ENCODE measurements at places on chromosomes 12 and 14.
A peak's percentile ranks its signal among the peaks of the same experiment; 100 is the strongest.

- no peak for DNase-seq
Observed at GRCh38 chr14:78182722-78183121, 12.5 kb downstream of the NRXN3 start.

DNA sequence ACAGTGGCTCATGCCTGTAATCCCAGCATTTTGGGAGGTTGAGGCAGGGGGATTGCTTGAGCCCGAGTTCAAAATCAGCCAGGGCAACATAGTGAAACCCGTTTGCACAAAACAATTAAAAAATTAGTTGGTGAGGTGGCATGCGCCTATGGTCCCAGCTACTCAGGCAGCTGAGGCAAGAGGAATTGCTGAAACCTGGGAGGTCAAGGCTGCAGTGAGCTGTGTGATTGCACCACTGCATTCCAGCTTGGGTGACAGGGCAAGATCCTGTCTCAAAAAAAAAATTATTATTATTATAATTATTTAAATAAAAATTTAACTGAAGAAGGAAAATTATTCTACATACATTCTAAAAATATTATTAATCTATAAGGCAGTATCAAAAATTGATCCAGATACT is 164.1 kb downstream of the ITPR2 start:
- no peak for DNase-seq

- DNase-seq: no peak
Observed at GRCh38 chr12:49091836-49092085, 2.8 kb downstream of the DHH start.

GRCh38 chr12:64603183-64603841 is 7.0 kb upstream of the RASSF3 start:
- DNase-seq: no peak

- no peak for DNase-seq
Observed at GRCh38 chr14:24181371-24182077, 7.1 kb downstream of the IPO4 start.

- no peak for DNase-seq
Observed at GRCh38 chr14:23573384-23574015, 5.1 kb downstream of the JPH4 start.

- no peak for DNase-seq
Observed at GRCh38 chr14:72495668-72496067, 398.2 kb downstream of the DPF3 start.

DNA sequence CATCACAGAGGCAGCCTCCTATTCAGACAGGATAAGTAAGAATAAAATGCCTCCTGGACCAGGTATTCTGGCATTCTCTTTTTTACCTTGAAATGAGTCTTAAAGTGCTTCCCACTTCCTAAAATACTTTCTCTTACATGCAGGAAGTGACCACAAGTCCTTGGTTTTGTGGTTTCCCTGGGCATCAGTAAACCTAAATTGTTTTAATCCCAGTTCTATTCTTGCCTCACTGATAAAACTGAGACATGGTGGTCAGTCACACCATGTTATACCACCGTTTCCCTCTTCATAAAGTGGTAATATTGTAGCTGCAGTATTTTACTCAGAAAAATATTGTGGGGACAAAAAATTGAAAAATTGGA is 1.2 kb upstream of the SALL2 start:
- DNase-seq: no peak

- no peak for DNase-seq
Observed at GRCh38 chr14:68644101-68644500, 148.8 kb downstream of the ZFP36L1 start.

- DNase-seq: no peak
Observed at GRCh38 chr12:30923057-30923456, 3.5 kb upstream of the TSPAN11 start.

- DNase-seq: no peak
Observed at GRCh38 chr12:71455028-71455737, 15.6 kb downstream of the LGR5 start.

DNA sequence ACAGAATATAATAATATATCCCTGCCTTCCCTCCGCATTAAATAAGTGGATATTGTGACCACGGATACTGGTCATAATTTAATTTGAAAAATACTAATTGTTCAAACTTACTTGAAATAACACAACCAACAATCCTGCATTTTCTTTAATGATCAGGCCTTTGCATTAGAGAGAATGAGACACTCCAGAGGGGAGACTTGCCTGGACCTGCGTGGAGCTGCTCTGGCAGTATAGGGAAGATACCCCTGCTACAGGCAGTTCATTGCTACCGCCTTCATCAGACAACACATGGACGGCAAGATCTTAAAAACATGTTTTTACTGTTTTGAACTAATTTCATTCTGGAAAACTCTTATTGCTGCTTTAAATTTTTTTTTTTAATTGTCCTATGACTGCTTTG is 211.0 kb upstream of the FAR2 start:
- no peak for DNase-seq

DNA sequence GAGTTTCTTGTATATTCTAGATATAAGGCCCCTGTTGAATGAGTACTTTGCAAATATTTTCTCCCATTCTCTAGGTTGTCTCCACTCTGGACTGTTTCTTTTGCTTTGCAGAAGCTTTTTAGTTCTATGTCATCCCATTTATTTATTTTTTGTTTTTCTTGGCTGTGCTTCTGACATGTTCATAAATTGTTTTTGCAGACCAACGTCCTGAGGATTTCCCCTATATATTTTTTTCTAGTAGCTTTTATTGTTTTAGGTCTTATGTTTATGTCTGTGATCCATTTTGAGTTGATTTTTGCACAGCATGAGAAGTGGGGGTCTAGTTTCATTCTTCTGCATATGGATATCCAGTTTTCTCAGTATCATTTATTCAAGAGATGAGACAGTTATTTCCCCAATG is 70.4 kb upstream of the BTG1 start:
- no peak for DNase-seq

GRCh38 chr12:40107803-40108620 is 2.1 kb upstream of the SLC2A13 start:
- DNase-seq: no peak

- DNase-seq: no peak
Observed at GRCh38 chr14:92939699-92940098, 16.7 kb downstream of the CHGA start.

- DNase-seq: no peak
Observed at GRCh38 chr14:105151084-105151837, 17.3 kb downstream of the JAG2 start.

DNA sequence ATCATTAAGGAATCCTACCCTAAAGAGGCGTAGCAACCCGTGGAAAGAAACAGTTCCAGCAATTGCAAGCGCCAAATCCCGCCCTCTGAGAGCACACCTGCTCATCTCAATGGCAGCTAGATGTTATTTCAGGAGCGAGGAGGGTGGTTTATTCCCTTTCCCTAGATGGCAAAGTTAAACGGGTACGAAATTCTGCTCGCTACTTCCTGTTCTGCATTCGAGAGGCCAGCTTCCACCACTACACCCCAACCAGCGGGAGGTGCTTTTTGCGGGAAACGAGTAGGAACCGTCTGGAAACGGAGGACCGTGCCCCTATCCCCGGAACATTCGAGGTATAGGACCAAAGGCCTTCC is 536 bp downstream of the VPS29 start:
- no peak for DNase-seq

- DNase-seq: no peak
Observed at GRCh38 chr14:23514644-23514957, 37.0 kb downstream of the ZFHX2 start.

DNA sequence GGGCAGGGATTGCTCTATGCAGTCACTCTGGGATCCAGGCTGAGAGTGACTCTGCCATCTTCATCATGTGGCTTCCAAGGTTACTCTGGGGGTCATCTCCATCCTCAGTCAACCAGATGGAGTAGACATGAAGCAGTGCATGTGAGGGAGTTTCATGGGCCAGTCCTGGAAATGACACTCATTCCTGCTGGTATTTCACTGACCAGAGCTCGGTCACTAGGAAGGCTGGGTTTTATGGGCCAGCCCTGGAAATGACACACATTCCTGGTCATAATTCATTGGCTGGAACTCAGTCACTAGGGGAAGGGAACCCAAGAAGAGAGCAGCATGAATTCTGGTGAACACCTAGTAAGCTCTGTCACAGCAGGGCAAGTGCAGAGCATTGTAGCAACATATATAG is 144.7 kb downstream of the SMOC1 start:
- DNase-seq: no peak

DNA sequence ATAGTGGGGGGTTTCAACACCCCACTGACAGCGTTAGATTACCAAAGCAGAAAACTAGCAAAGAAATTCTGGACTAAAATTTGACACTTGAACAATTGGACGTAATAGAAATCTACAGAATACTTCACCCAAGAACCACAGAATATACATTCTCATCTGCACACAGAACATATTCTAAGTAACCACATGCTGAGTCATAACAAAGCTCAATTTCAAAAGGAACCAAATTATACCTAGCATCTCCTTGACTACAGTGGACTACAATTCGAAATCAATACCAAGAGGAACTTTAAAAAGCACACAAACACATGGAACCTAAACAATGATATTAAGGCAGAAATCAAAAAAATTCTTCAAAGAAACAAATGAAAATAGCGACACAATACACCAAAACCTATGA is 871.6 kb upstream of the MDGA2 start:
- DNase-seq: no peak

GRCh38 chr12:116159175-116159574 is 118.3 kb downstream of the MED13L start:
- DNase-seq: no peak

- peak; percentile 66 for DNase-seq
Observed at GRCh38 chr14:63852817-63853731, at the start of gene SYNE2. Gene SYNE2, plus strand, starts transcription at chr14:63853004. Its CDS starts 56,145 bp downstream, at chr14:63909149.

GRCh38 chr12:118073768-118074167 is 12.8 kb upstream of the WSB2 start:
- no peak for DNase-seq

GRCh38 chr12:54228471-54228870 is 39.7 kb upstream of the SMUG1 start:
- DNase-seq: no peak

GRCh38 chr14:61461808-61462275 is 140.5 kb downstream of the PRKCH start:
- no peak for DNase-seq

DNA sequence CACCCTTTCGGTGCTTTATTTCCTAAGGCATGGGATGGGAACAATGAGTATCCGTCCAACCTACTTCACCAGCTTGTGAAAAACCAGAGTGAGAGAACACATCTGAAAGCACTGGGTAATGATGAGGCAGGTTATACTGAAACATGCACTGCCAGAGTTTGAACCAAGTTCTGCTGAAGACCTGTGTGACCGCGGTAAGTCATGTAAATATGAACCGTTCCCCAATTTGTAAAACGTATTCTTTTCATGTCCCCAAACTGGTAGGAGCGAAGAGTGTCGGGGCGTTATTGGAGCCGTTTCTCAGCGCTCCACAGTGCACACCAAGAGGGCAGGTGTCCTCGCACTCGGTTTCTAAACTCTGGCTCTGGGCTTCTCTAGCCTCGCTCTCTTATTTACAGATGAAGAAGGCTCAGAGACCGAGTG is 788 bp upstream of the NGDN start:
- peak; percentile 0 for DNase-seq

DNA sequence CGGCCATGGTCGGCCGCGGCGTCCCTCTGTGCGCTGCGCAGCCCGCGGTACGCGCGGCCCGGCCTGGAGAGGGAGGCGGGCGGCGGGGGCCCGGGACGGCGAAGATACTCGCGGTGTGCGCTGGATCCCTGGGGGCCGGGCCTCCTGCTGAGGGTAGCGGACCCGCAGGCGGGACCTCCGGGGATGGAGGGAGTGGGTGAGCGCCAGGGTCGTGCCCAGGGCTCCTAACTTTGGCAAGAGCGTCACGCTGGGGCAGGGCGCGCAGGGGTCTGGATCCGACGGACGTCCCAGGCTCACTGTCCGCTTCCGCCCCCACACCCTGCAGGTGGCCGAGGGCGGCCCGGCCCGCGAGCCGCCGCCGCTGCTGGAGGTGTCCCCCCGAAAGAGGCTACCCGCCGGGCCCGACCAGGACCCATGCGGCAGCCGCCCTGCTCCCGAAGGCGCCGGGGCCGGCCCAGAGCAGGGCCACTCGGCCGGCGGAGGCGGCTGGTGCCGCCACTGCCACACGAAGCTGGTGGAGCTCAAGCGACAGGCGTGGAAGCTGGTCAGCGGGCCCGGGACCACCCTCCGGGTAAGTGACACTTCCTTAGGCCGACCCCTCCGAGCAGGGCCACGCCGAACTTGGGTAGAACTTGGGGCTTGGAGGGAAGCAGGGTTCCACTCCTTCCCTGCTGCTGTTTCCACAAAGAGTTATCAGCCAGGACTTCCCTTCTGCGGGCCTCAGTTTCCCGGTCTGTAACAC is 502 bp downstream of the KIF26A start:
- no peak for DNase-seq

DNA sequence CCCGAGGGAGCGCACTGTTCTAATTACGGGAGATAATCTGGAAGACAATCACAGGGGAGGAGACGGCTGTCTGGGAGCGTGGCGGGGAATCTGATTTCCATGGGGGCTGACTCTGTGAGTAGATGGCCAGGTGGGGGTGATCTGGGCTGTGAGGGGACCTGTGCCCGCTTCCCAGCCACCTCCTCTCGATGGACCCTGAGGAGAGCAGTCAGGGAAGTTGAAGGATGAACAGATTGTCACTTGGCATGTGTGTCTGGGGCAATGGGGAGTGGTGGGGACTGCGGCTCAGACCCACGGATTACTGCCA is 22.6 kb downstream of the GALNT9 start:
- no peak for DNase-seq

DNA sequence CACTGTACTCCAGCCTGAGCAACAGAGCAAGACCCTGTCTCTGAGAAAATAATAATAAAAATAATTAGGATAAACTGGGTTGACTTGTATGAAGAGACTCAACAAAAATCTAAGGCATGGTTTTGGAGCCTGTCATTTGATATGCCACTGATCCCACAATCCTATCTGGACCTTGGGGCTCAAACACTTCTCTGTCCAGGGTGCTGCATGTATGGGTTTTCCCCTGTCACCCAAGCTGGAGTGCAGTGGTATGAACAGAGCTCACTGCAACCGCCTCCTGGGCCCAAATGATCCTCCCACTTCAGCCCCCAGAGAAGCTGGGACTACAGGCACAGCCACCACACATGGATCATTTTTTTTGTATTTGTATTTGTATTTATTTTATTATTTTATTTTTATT is 5.3 kb upstream of the VSIG10 start:
- no peak for DNase-seq

Measured in stimulated activated CD8-positive, alpha-beta memory T cell treated with anti-CD3 and anti-CD28 coated beads, Interleukin-7, amount 100 ng/mL, for 48 hours (primary cell).